Stimulated activated CD4-positive, alpha-beta T cell treated with anti-CD3 and anti-CD28 coated beads, TNF-alpha, amount 100 ng/mL, for 1 hour (primary cell): ENCODE measurements at places on chromosomes 11 and 22.

DNA sequence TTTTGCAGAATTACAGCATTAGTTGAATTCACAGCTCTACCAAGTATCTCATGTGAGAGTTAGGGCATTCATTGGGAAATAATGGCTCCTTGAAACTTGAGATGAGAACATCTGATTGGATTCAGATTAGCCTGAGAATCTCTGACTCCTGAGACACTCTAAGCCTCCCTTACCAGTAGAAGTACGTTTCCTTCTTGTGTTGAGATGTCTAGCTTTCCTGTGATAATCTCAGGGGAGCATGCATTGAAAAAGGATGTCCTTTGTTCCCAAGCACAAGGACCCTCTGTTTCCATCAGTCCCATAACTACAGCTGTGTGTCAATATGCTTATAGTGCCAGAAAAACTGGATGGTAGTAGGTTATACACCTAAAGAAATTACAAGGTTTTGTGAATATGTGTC lies 35.2 kb upstream of the RDX start:
- DNase-seq: no peak

- DNase-seq: no peak
These were observed 136.5 kb downstream of the TRIM29 start for GRCh38 chr11:120001178-120002090.

DNA sequence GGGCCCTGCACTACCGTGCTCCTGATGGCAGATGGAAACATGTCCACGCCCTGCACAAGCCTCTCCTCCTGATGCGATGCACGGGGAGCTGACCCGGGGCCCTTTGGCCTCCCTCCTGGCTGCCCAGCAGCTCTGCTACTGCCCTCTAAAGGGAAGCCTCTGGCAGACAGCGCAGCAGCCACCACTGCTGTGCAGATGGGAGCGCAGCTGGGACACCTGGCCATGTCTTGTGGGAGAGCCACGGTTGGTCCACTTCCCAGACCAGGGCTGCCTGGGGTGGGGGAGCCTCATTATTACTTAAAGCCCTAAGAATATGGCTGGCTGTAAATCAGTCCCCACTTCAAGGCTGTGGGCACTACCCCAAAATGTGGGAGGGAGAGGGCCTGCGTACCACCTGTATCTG lies 38.3 kb downstream of the TBX1 start:
- DNase-seq: no peak

GRCh38 chr11:22807855-22808570 lies 21.6 kb downstream of the SVIP start:
- DNase-seq: no peak

- no peak for DNase-seq
These were observed 3.6 kb downstream of the DUSP8 start for GRCh38 chr11:1568441-1568911.
